ENCODE measurements at places on chromosomes 12 and 14. TPM values are rescaled to one million over a fixed set of nuclear protein-coding genes. Genes with fewer than 3 reads are reported as not detected.

- DNase-seq = no peak
Observed at GRCh38 chr12:33245434-33245833, 194.2 kb downstream of the SYT10 start.

GRCh38 chr12:49651855-49652254 lies 28.5 kb downstream of the PRPF40B start:
- DNase-seq = no peak

- DNase-seq = no peak
Observed at GRCh38 chr14:103122947-103123633, at the start of gene TNFAIP2. TSS of gene TNFAIP2 (plus strand) at chr14:103123461. CDS start at chr14:103126458, 2,997 bp downstream.

- DNase-seq = no peak
Observed at GRCh38 chr12:24901576-24902461, 47.1 kb downstream of the BCAT1 start.

GRCh38 chr14:99075061-99075460 lies 196.9 kb downstream of the BCL11B start:
- DNase-seq = no peak

- no peak for DNase-seq
Observed at GRCh38 chr14:61428261-61428660, 106.9 kb downstream of the PRKCH start.

DNA sequence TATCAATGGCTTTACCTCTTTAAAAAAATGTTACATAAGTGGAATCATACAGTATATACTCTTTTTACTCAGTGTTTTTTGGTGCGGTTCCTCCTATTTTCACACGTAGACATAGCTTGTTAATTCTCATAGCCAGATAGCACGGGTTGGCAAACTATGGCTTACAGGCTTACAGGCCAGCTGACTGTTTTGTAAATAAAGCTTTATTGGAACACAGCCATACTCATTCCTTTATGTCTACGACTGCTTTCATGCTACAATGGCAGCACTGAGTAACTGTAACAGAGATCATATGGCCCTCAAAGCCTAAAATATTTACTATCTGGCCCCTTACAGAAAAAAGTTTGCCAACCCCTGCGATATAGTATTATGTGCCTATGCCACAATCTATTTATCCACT lies 5.8 kb upstream of the DAAM1 start:
- DNase-seq = peak; percentile 46

DNA sequence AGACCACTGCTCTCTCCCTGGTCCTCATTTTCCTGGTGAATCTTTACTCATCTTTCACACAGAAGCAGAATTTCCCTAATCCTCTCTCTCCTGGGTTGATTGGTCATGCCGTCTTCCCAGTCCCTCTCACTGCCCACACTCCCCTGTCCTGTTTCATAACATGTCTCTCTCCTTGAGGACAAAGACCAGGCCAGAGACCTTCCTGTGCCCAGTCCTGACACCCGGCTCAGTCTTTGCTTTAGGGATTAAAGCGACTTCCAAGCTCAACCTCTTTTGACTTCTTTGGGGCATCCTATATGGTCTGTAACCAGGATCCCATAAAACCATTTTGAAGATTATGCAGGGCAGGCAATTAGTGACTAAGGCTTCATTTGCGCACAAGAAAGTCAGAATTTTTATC lies 105.5 kb downstream of the BCL11B start:
- no peak for DNase-seq

DNA sequence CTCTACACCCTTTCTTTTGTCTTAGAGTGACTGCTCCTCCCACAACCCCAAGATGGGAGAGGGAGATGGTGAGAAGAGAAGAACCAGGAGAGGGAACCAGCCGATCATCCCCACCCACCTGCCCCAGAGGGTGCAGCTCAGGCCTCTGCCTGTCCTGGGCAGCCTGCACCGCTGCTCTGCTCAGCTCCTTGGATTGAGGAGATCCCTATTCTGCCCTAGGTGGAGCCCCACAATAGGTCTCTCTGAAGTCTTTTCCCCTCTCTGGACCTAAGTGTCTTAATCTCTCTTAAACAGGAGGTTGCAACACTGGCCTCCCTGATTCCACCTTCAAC lies 2.2 kb downstream of the ANKRD33 start:
- no peak for DNase-seq

DNA sequence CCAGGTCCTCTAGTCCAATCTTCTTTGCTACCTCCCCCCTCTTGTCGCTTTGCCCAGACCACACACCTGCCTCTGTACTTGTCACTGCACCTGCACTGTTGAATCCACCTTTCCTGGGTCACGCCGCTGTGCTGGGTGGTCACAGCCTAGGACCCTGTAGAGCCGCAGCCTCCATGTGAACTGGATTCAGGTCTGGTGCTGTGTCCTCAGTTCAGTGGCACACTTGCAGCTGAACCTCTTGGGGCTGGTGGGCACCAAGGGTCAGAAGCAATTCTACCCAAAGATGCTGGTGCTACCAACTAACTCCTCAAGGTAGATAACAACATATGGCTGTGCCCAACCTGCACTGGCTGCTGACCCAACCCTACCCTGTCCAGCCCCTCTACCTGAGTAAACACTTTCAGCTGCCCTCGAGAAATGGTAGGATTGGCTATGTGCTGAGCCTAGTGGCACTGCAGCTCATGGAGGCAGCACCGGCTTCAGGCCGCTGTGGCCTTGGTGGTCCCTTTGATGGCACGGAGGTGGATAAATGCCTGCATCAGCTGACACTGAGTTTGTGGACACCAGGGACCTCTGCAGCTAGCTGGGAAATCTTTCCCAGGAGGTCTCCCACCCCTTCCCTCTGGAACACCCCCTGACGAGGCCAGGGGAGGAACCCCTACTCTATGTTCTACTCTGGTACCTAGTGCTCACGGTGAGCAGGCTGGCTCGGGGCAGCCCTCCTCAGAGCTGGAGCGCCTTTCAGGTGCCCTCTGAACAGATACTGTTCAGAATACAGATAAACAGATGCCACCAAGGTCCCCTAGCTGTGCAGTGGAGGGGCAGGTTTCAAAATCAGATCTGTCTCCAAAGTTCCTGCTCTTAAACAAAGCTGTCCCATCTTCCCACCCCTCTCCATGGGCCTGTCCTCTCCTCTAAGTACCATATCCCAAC lies 14.3 kb downstream of the AGAP2 start:
- DNase-seq = no peak

GRCh38 chr12:129615001-129615400 lies 288.8 kb downstream of the TMEM132D start:
- no peak for DNase-seq

The HOXC4 gene
- 2.6 TPM for total RNA-seq

The KRT72 gene
- not detected for total RNA-seq

The A2M gene
- total RNA-seq = not detected

The TUNAR gene
- not detected for total RNA-seq

The KDM2B gene
- 52.5 TPM for total RNA-seq
